ENCODE measurements at places on chromosomes 4 and X.

- DNase-seq, result no peak
Measured at GRCh38 chr4:3721627-3722026, 44.6 kb upstream of the ADRA2C start.

- no peak for DNase-seq
Measured at GRCh38 chr4:83657336-83657735, 121.4 kb downstream of the GPAT3 start.

DNA sequence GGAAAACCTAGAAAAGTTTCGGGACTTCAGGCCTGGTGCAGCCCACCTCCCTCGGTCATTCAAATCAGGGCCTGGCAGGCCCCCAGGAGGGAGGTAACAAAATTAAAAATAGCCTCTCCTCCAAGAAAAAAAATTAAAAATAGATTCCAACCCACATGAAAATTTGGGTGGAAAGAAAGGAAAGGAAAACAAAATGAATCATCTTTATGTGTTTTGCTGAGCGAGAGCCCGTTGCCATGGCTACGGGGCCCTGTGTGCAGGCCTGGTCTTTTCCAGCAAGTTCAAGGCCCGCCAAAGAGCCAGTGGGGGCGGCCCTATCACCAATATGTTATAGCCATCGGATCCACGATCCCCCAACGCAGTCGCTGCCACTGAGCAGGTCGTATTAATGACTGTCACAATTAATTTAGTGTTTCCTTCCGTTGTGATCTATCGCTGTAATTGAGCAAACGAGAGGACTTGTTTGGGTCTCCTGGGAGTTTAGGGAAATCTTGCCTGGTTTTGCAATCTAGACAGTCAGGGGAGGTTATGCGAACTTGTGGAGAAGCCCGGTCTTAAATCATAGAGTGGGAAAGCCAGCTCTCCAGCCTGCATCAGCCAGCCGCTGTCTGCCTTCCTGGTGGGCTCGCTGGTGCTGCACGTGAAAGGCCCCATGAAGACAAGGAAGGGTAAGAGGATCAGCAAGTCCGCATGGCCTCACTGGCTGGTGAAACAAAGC lies 452.4 kb downstream of the BCOR start:
- no peak for DNase-seq

DNA sequence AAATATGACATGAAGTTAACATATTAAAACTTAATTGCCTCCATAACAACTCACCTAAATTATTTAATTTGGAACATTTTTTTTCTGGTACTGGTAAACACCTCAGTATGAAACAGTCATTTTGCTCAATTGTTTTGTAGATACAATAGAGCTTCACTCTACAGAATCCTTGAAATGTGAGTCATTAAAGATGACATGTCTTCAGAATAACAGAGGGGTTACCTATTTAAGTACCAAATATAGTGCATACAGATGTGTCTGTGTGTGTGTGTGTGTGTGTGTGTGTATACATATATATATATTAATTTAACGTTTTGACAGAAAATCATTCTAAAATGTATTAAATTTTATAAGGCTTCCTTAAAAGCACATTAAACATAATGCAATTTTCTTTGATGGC lies 297.6 kb downstream of the INPP4B start:
- DNase-seq, result no peak

DNA sequence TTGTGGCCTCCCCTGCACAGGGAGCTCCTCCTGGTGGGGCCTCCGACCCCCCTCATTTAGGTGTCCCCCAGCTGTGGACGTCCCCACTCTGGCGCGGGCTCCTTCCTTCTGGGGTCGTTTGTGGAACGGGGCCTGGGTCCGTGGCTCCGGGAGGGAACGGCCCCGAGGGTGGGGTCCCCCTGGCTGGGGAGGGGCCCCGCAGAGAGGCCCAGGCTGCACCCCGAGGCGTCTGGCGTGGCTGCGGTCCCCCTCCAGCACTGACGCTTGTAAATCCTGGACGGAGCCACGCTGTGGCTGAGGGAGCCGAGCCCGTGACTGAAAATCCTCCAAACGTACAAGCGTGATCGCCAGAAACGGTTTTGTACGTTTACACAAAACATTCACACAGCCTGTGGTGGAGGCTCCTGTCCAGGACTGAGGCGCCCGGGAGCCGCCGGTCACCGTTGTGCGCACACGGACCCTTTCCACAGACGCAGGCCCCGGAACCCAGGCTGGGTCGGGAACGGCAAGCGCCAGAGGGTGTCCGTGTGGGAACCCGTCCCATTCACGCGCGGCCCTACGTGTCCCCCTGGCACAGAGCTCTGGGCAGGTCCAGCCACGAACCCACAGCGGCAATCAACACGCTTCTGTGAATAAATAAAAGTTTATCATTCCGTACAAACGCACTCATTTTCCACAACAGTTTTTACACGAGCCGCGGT lies 15.2 kb upstream of the GTPBP6 start:
- DNase-seq, result no peak

- no peak for DNase-seq
Measured at GRCh38 chr4:147830102-147830463, 98.2 kb downstream of the ARHGAP10 start.

- DNase-seq, result no peak
Measured at GRCh38 chr4:39083164-39083563, 21.1 kb downstream of the KLHL5 start.

DNA sequence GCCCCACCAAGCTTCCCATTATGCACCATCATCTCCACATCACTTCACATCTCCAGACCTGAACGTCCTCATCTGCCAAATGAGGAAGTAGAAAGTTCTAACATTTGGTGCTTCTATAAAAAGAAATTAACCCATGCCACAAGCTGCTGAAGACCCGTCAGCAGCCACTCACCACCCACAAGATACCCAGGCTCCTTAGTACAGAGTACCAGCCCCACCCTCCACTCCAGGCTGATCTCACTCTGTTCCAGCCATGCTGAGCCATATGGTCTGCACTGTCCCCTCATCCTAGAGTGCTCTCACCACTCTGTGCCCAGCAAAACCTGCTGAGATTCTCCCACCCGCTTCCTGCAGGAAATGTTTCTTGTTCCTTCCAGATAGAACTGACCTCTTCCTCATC lies 240.8 kb upstream of the PPARGC1A start:
- no peak for DNase-seq

- DNase-seq, result no peak
Measured at GRCh38 chr4:99938243-99938753, 8.1 kb downstream of the DNAJB14 start.

DNA sequence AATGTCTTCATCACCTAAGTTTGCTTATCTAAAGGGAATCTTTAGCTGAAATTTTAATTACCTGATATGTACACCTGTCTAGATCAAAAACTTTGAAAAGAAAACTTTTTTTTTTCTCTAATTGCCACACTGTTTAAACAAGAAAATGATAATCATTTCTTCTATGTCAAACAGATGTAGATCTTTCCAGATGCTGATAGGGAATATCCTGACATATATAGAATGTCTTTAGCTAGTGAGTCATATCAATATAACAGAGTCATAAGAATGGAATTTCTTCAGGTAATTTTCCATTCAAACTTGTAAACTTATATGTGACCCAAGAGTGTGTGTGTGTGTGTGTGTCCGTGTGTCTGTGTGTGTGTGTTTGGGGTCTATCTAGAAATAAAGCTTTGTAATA lies 271.9 kb downstream of the GPM6A start:
- no peak for DNase-seq

DNA sequence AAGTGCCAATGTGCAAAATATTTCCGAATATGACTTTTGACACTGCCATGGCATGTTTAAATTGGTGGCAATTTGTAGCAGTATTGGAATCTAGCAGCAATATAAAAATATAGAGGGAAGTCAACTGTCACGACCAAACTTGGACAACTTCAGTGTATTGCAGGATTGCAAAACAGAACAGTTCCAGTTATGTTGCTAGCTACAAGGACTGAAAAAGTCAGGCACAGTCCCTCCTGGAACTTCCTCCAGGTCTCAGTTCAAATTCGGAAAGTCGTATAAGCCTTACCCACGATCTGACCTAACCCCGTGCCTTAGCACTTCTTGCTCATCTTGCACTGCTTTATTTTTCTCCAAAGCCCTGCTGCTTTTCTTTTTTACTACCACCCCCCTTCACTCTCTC lies 390.0 kb upstream of the GALNT7 start:
- DNase-seq, result no peak

DNA sequence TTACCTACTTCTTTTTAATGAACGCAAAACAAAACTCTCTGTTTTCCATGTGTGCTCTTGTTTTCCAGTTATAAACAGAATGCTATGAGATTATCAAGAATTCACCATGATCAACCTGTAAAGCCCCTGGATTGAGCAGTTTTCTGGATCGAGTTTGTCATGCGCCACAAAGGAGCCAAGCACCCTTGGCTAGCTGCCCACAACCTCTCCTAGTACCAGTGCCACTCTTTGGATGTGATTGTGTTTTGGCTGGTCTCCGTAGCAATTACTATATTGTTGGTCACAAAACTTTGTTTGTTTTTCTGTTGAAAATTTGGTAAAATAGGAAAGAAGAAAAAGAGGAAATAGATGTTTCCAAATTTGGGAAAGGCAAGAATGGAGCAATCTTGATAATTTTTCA lies 51.1 kb downstream of the UGT2B7 start:
- DNase-seq, result no peak

GRCh38 chrX:131729295-131729694 lies 185.4 kb downstream of the OR13H1 start:
- no peak for DNase-seq

DNA sequence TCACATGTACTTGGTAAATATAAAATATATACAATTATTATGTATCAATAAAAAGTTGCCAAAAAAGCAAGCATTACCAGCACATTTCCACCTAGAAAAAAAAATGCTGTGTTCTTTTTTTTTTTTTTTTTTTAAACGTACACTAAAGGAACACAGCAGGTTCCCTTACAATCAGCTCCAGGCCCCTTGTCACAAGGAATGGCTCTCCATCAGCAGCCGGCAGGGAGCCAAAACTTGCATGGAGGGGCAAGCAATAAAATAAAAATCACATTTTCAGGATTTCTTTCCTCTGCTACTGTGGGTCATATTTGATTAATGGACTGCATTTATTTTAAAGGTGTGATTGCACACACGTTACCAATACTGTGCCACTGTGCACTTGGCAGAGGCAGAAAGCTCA lies 460.3 kb downstream of the GPAT3 start:
- no peak for DNase-seq

- DNase-seq, result no peak
Measured at GRCh38 chr4:120731561-120731960, 191.0 kb downstream of the PRDM5 start.

- DNase-seq, result no peak
Measured at GRCh38 chr4:185771711-185772390, 40.1 kb downstream of the SORBS2 start.

DNA sequence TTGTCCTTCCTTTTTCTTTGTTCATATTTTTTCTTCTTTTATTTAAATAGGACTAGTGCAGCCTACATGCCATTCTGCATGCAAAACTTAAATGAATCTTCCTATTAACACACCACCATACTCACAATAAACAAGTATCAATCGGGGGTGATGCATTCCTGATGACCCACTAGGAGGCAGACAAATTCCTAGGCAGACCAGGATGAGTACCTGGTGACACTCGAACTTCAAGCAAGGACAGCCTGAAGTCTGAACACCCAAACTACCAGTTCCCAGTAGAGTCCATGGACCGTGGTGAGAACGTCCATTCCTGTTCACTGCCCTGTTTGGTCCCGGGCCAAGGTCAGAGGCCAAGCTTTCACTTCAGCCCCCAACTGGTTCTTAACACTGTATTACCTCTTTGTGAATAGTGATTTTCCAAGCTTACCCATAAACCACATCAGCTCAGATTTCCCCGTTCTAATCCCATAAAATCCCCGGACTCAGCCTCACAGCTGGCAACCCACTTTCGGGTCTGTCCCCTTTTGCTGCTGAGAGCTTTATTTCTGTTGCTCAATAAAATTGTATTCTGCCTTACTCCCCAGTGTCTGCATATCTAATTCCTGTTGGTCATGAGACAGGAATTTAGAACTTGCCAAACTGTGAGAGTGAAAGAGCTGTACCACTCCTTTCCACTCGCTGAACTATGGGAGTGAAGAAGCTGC lies 1286.6 kb downstream of the FSTL5 start:
- no peak for DNase-seq

DNA sequence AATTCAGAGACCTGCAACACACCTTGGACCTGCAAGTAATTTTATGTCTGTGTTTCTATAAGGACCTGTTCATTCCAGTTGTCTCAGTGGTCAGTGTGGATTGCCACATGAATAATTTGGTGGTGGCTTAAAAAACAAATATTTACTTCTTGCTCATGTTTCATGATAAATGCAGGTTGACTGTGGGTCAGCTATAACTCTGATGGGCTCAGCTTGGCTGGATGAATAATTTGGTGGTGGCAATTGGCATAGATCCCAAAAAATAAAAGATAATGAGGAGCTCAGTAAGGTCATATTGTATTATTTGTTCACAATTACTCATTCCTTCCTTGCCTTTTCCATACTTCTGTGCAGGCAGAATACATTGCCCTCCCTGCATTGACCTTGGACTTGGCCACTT lies 18.9 kb upstream of the SCRG1 start:
- no peak for DNase-seq

DNA sequence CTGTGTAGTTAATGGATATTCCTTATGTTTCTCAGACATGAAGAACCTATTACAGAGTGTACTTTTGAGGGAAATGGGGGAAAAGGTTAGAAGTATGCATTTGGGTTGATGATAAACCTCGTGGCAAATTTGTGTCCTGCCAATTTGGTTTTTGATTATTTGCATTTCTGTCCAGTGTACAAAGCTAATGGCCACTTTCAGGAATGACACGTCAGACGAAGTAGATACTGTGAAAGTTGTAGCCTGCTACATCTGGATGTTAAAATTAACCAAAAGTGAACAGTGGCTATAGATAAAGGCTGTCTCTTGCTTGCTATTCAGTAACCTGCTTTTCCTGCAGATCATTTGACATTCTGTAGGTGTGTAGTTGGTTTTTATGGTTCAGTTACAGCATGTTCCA lies 1.0 kb downstream of the PRDX4 start:
- no peak for DNase-seq

DNA sequence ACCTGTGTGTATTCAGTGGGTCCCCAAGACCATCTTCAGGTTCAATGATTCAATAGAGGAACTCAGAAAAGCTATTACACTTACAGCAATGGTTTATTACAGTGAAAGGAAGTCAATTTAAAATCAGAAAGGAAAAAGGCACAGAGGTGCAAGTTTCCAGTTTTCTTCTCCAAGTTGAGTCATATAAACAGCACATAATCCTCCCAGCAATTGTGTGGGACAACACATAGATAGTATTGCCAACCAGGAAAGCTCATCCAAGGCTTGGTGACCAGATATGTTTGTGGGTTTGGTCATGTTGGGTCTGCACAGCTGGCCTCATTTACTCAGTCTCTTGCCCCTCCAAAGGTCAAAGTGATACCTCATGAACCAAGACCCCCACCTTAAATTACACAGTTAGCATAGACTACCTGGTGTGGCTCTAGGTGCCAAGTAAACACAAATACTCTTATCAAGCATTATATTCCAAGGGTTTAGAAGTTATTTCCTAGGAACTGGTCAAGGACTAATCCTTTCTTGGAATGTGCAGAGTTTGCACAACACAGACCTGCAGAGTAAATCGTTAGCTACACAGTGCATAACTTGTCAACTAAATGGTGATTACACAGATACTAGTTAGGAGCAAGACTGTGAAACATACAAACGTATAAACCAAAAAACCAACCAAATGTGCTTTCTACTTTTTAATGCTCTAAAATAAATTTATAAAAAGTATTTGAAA lies 777.3 kb downstream of the PCDH18 start:
- no peak for DNase-seq

Data from activated T-helper 1 cell treated with anti-CD3 and anti-CD28 coated beads, Interleukin-2, amount 50 U/mL, for 16 hours (primary cell).